A549 treated with ZK216348 at 1 μM for 4 hours (cell line): ENCODE measurements at places on chromosomes 3 and 15. TPM values are rescaled to one million over a fixed set of nuclear protein-coding genes. Genes with fewer than 3 reads are reported as not detected.

Gene NT5DC2
- total RNA-seq: 70.6 to 110 TPM (median 101 TPM) in 5 replicates

Gene UACA
- total RNA-seq: 33.8 to 50.1 TPM (median 48.1 TPM) in 5 replicates

Gene RPN1
- 158 to 165 TPM (median 159 TPM) in 5 replicates for total RNA-seq

Gene A4GNT
- total RNA-seq: not detected in 5 replicates

Gene CD86
- total RNA-seq: not detected in 5 replicates

Gene CHRD
- total RNA-seq: 0.07 to 0.42 TPM (median 0.15 TPM) in 5 replicates

Gene TMEM40
- total RNA-seq: 0.12 to 0.81 TPM (median 0.40 TPM) in 4 of 5 replicates, not detected in the other

Gene SIDT1
- total RNA-seq: 0.42 to 0.90 TPM (median 0.58 TPM) in 5 replicates

Gene NMB
- total RNA-seq: 10.9 to 23.9 TPM (median 22.1 TPM) in 5 replicates

Gene ZNF502
- total RNA-seq: 1.6 to 2.5 TPM (median 2.1 TPM) in 5 replicates

Gene IL5RA
- not detected in 5 replicates for total RNA-seq

Gene PARP9
- total RNA-seq: 4.7 to 6.5 TPM (median 5.7 TPM) in 5 replicates

Gene REC114
- not detected in 5 replicates for total RNA-seq

Gene MAGI1
- total RNA-seq: 2.6 to 4.9 TPM (median 3.7 TPM) in 5 replicates

Gene CFAP100
- total RNA-seq: not detected in 5 replicates

Gene TRNT1
- total RNA-seq: 24.5 to 32.3 TPM (median 30.9 TPM) in 5 replicates

Gene WDR93
- total RNA-seq: 0.09 to 0.64 TPM (median 0.18 TPM) in 5 replicates

Gene HRH1
- 6.8 to 8.4 TPM (median 7.8 TPM) in 5 replicates for total RNA-seq

Gene ARGFX
- not detected in 5 replicates for total RNA-seq

Gene CLDN16
- total RNA-seq: 0.07 to 0.34 TPM in 2 of 5 replicates, not detected in the others

Gene HHLA2
- total RNA-seq: 0.07 to 0.15 TPM in 2 of 5 replicates, not detected in the others

Gene SERPINI1
- total RNA-seq: 2.1 to 3.5 TPM (median 3.1 TPM) in 5 replicates

Gene C15orf62
- total RNA-seq: 0.06 to 0.16 TPM (median 0.10 TPM) in 4 of 5 replicates, not detected in the other

Gene STARD9
- total RNA-seq: 1.2 to 2.2 TPM (median 1.8 TPM) in 5 replicates

Gene CLRN1
- total RNA-seq: not detected in 5 replicates

Gene CADM2
- 0.38 to 0.46 TPM in 2 of 5 replicates, not detected in the others for total RNA-seq

Gene CCDC39
- total RNA-seq: not detected in 5 replicates

Gene PPM1L
- total RNA-seq: 0.20 to 0.88 TPM (median 0.49 TPM) in 5 replicates

Gene CD200R1
- total RNA-seq: 0.06 to 0.07 TPM in 2 of 5 replicates, not detected in the others

Gene TTC21A
- 1.2 to 2.9 TPM (median 2.1 TPM) in 5 replicates for total RNA-seq

Gene GATM
- total RNA-seq: 1.8 to 4.2 TPM (median 2.2 TPM) in 5 replicates

Gene SNX33
- total RNA-seq: 11.1 to 18.1 TPM (median 15.8 TPM) in 5 replicates

Gene GP5
- total RNA-seq: not detected in 5 replicates

Gene NUSAP1
- total RNA-seq: 60.4 to 83.0 TPM (median 69.7 TPM) in 5 replicates

Gene ATP10A
- 5.7 to 9.9 TPM (median 8.0 TPM) in 5 replicates for total RNA-seq

Gene CLDN11
- 0.19 to 0.21 TPM in 2 of 5 replicates, not detected in the others for total RNA-seq
